Large intestine (tissue), 12 donors: ENCODE measurements at places on chromosomes 2 and 18. TPM values are rescaled to one million over a fixed set of nuclear protein-coding genes. Genes with fewer than 3 reads are reported as not detected.

The KYNU gene
- 3.1 TPM for polyA plus RNA-seq

The BUB1 gene
- 17.8 TPM for polyA plus RNA-seq

The SLC1A4 gene
- 6.1 TPM for polyA plus RNA-seq

DNA sequence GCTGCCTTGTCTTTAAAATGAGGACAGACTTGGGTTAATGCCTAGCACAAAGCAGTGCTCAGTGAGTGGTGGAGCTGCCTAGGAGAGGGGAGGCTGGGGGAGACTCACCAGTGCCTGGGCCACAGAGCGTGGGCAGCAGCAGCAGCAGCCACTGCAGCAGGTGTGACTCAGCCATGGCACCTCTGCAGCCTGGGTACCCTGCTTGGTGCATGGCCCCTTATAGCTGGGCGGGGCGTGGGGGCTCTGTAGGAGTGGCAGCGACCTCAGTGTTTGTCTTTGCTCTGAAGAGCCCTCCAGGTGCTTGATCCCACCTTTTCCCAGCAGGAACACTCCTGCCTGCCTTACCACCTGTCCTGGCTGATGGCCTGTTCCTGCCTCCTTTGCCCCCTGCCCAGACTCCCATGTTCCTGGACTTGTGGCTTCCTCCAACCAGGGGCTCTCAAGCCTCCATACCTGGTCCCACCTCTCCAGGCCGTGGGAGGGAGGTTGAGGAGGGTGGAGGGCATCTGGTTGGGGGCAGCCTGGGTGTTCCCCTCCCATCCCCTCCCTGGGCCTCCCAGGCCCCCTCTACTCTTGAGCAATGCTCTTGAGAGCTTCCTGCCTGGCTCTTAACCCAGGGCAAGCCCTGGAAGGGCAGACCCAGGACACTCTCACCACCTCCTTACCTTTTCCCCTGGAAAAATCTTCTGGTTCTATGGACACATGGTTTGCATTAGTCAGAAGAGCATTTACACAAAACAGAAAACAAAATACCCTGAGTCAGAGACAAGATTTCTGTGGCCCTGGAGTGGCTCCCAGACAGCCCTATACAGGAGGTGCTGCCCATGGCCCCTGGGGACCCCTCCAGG, at the start of gene SFTPB:
Gene SFTPB (minus strand): TSS at position 191 of the 848 bp plus-strand sequence. CDS start 16 bp downstream, at position 175.
- DNase-seq = no peak
- H3K27ac ChIP-seq = no peak within 1 kb of the TSS
- no peaks in the 10 kb centered on the region for H3K36me3 ChIP-seq
- H3K4me1 ChIP-seq = no peaks in the 10 kb centered on the region
- H3K27me3 ChIP-seq = no peaks in the 10 kb centered on the region

GRCh38 chr18:48284743-48285142, 124.4 kb downstream of the ZBTB7C start:
- no peak for DNase-seq
- H3K27ac ChIP-seq = no peak overlapping the region
- no peaks in the 10 kb centered on the region for H3K4me1 ChIP-seq

DNA sequence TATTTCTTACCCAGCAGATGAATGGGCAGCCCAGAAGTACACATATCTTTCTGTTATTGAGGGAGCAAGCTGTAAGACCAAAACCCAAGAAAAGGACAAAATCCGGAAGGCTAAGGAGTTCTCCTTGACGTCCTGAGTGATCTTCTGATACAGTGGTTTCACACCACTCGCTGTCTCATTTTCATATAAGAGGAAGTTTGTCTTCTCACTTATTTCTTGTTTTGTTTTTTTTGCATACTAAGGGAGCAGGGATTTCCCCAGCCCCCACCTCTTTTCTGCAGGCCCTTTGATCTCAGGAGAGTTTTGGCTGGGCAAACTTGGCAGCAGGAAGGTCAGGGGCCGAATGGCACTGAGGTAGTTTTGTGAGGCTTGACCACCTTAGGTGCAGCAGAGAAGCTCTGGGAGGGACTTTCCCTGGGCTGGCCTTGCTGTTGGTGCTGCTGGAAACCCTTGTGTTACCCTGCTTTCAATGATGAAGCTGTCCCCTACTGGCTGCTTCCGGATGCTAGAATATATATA, 13.3 kb downstream of the CHRNA1 start:
- no peaks in the 10 kb centered on the region for H3K4me1 ChIP-seq
- no peak overlapping the region for H3K27ac ChIP-seq
- peaks cover under 1% of the 10 kb centered on the region for H3K27me3 ChIP-seq
- H3K4me3 ChIP-seq = no peak overlapping the region
- no peaks in the 10 kb centered on the region for H3K36me3 ChIP-seq

DNA sequence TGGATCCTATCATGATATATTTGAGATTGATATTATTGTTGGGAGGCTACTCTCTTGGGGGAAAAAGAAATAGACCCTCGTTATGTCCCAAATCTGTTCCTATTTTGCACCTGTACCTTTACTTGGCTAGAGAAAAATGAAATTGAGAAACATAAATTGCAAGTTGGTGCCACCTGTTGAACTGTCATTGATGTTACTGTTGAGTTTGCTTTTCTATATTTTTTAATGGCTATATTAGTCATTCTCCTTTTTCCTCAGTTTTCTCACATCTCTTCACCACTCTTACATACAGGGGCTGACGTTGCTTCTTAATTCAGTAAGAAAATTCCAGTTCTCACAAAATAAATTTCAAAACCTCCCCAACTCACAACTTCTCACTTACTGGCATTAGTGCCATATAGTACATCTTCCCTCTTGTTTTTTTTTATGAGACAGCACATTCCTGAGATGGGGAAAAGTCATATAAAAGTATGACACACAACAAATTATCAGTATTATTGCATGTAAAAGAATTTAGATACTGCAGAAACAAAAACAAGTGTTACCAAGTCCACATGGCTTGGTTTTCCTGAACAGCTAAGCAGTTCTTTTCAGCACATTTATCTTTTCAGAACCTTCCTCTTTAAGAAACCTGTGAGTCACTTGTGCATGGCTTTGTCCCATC, 348.3 kb upstream of the DSEL start:
- no peaks in the 10 kb centered on the region for H3K36me3 ChIP-seq
- H3K4me1 ChIP-seq = no peaks in the 10 kb centered on the region
- no peak overlapping the region for H3K4me3 ChIP-seq
- H3K27ac ChIP-seq = no peak overlapping the region

The ASPRV1 gene
- polyA plus RNA-seq = 1.5 TPM

GRCh38 chr2:171345971-171346722, 87.6 kb downstream of the METTL8 start:
- DNase-seq = no peak
- H3K4me1 ChIP-seq = no peaks in the 10 kb centered on the region
- H3K4me3 ChIP-seq = no peak overlapping the region

GRCh38 chr2:233062451-233062850, 2.3 kb downstream of the INPP5D start:
- H3K4me1 ChIP-seq = peaks cover 41% of the 10 kb centered on the region
- DNase-seq = no peak
- H3K27me3 ChIP-seq = no peaks in the 10 kb centered on the region
- H3K27ac ChIP-seq = peak overlapping the region; percentile 77
- no peak overlapping the region for H3K4me3 ChIP-seq

The TMEM247 gene
- not detected for polyA plus RNA-seq

The HSBP1L1 gene
- polyA plus RNA-seq = 54.5 TPM

- H3K4me1 ChIP-seq = peaks cover 33% of the 10 kb centered on the region
- no peaks in the 10 kb centered on the region for H3K36me3 ChIP-seq
- peak overlapping the region; percentile 62 for H3K27ac ChIP-seq
- H3K27me3 ChIP-seq = no peaks in the 10 kb centered on the region
- no peak overlapping the region for H3K4me3 ChIP-seq
- DNase-seq = no peak
These were observed 66.7 kb downstream of the SPATS2L start for GRCh38 chr2:200373231-200373630.

GRCh38 chr18:25896178-25896780, 194.1 kb downstream of the SS18 start:
- no peaks in the 10 kb centered on the region for H3K4me1 ChIP-seq
- DNase-seq = no peak
- H3K4me3 ChIP-seq = no peak overlapping the region
- H3K27ac ChIP-seq = no peak overlapping the region

GRCh38 chr2:24104906-24105305, 18.2 kb downstream of the PFN4 start:
- no peaks in the 10 kb centered on the region for H3K27me3 ChIP-seq
- no peaks in the 10 kb centered on the region for H3K4me1 ChIP-seq
- no peak overlapping the region for H3K4me3 ChIP-seq
- H3K27ac ChIP-seq = no peak overlapping the region

The DLGAP1 gene
- polyA plus RNA-seq = 0.69 TPM

The TNFAIP6 gene
- polyA plus RNA-seq = 2.9 TPM

The SLC16A14 gene
- 1.9 TPM for polyA plus RNA-seq

The CYP27C1 gene
- 2.0 TPM for polyA plus RNA-seq

The CGREF1 gene
- polyA plus RNA-seq = 11.5 TPM

GRCh38 chr2:169964740-169965139, 137.5 kb downstream of the UBR3 start:
- H3K27me3 ChIP-seq = no peaks in the 10 kb centered on the region
- peaks cover 24% of the 10 kb centered on the region for H3K36me3 ChIP-seq
- H3K27ac ChIP-seq = no peak overlapping the region
- no peaks in the 10 kb centered on the region for H3K4me1 ChIP-seq
- H3K4me3 ChIP-seq = no peak overlapping the region

The FAM110C gene
- 20.0 TPM for polyA plus RNA-seq

DNA sequence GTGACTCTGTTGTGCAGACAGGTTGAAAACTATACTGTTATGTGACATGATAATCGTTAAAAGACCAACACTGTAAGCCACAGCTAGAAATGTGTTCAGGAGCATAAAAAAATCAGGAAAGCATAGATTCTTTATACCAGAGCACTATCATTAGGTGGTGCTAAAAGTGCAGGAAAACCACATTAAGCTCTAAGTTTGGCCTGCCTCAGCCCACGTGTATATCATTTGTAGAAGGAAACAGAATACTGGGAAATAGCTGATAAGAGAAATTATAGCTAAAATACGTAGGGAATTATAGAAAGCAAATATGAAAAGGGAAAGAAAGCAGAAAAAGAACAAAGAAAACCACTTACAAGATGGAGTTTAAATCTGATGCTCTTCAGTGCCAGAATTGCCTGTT, 26.5 kb upstream of the C2orf74 start:
- H3K36me3 ChIP-seq = no peaks in the 10 kb centered on the region
- H3K27ac ChIP-seq = no peak overlapping the region
- peak; percentile 6 for DNase-seq

DNA sequence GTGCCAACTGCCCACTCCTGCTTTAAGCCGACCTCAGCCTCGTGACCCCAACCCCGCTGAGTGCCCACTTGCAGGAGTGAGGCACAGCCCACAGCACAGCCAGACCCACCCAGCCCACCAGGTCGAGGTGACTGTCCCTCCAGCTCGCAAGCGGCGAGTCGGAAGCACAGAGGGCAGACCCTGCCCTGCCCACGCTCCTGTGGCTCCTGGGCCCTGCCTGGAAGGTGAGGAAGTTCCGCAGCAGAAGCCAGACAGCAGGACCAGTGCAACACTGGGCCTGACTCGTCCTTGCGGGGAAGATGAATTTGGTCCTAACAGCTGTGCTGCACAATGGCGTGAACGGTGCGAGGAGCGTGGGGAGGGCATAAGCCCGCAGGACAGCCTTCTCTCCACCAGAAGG, 9.9 kb downstream of the DTYMK start:
- no peaks in the 10 kb centered on the region for H3K4me1 ChIP-seq
- DNase-seq = no peak
- peaks cover 64% of the 10 kb centered on the region for H3K36me3 ChIP-seq
- H3K27ac ChIP-seq = no peak overlapping the region

DNA sequence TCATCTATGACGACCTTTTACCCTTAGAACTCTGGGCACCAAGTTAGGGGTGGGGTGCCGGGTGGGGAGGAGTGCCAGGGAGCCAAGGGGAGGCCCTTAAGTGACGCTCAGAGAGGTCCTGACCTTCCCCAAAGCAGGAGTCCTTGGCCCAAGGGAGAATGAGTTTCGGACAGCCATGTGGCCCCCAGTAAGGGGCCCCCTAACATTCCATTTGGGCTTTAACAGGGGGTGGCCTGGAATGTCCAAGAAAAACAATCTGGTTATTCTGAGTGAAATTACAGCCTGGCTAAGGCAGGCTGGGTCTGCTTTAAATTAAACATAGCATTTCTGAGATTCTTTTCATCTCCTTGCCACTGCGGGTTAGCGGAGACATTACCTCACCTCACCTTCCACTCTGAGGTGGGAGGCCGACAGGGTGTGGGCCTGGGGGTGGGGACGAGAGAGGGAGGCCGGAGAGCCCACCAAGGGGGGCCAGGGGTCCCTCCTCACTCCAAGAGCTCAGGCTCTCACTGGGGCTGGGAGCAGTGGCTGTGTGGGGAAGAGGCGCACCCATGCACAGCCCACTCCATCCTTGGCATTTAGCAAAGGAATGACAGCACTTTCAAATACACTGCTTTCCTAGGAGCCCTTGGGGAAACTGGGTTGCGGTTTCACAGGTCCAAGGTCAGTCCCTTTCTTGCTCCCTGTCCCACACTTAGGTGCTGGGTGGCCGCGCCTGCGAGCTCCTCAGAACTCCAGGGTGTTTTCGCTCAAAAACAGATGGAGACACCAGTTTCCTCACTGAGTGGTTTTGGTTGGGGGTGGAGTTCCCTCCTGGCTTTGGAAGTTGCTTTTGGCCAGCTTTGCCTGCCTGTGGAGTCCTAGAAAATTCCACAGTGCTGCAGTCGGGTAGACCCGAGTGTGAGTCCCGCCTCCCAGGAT, 107.4 kb downstream of the POLR1A start:
- no peak overlapping the region for H3K4me3 ChIP-seq
- H3K27me3 ChIP-seq = no peaks in the 10 kb centered on the region
- H3K27ac ChIP-seq = peak overlapping the region; percentile 56
- H3K4me1 ChIP-seq = peaks cover 34% of the 10 kb centered on the region
- no peaks in the 10 kb centered on the region for H3K36me3 ChIP-seq

- peaks cover 4% of the 10 kb centered on the region for H3K4me1 ChIP-seq
- H3K4me3 ChIP-seq = no peak overlapping the region
- no peak overlapping the region for H3K27ac ChIP-seq
- H3K27me3 ChIP-seq = no peaks in the 10 kb centered on the region
- no peak for DNase-seq
These were observed 55.1 kb downstream of the RHOB start for GRCh38 chr2:20501974-20502373.

The EDAR gene
- 2.0 TPM for polyA plus RNA-seq

- H3K36me3 ChIP-seq = no peaks in the 10 kb centered on the region
- H3K4me3 ChIP-seq = no peak overlapping the region
- DNase-seq = no peak
- H3K4me1 ChIP-seq = peaks cover 9% of the 10 kb centered on the region
- H3K27ac ChIP-seq = no peak overlapping the region
- H3K27me3 ChIP-seq = no peaks in the 10 kb centered on the region
These were observed 149.1 kb downstream of the ZNF516 start for GRCh38 chr18:76345901-76346300.

DNA sequence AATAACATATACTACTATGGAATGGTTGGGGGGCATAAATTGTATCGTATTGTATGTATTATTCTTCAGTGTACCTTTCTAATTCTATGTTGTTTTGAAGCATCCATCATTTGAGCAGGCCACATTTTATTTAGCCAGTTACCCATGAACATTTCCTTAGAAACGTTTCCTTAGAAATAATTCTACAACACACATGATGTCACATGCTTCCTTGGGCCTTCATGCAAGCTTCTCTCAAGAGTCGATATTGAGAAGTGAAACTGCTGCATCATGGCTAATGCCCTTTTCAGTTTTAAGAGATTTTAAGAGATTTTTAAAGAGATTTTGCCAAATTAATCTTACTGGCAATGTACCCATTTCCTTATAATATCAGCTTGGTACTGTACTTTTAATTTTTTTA, 63.9 kb downstream of the ALPK2 start:
- no peaks in the 10 kb centered on the region for H3K36me3 ChIP-seq
- DNase-seq = no peak
- H3K4me1 ChIP-seq = no peaks in the 10 kb centered on the region
- H3K27ac ChIP-seq = no peak overlapping the region
- no peaks in the 10 kb centered on the region for H3K27me3 ChIP-seq

- no peaks in the 10 kb centered on the region for H3K36me3 ChIP-seq
- DNase-seq = peak; percentile 36
These were observed 8.7 kb upstream of the BIN1 start for GRCh38 chr2:127115471-127116199.
